ENCODE measurements at places on chromosomes 4 and X.

- no peak for DNase-seq
These were observed 53.1 kb downstream of the OCRL start for GRCh38 chrX:129593137-129593536.

DNA sequence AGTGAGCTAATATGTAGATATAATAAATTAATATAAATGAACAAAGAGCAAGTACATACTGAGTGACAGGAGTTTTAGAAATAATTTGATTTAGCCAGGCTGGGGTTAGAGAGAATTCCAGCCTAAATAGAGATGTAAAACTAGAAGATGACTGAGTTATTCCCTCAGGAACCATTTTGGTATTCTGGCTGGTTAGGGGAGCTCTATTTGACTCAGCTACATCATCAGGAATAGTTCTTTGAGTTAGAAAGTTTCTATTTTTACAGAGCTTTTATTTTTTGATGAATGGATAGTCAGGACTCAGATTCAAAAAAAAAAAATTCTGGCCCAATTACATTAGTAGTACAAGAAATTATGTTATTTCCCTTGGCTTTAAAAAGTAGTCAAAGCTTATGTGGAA is 180.4 kb upstream of the MID1 start:
- no peak for DNase-seq

GRCh38 chrX:127782904-127783303 is 269.3 kb downstream of the ACTRT1 start:
- no peak for DNase-seq

DNA sequence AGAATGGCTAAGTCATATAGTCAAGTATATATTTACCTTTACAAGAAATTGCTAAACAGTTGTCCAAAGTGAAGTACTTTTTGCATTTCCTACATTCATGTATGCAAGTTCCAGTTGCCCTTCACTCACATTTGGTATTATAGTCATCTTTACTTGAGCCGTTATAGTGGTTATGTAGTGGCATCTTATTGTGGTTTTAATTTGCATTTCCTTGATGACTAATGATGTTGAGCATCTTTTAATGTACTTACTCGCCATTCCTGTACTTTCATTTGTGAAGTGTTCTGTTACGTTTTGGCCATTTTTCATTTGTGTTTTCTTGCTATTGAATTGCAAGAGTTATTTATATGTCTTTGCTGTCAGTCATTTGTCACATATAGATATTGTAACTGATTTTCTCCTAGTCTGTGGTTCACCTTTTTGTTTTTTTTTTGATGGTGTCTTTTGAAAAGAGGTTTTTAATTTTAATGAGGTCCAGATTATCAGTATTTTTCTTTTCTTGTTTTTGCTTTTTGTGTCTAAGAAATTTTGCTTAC is 27.6 kb downstream of the ARFIP1 start:
- no peak for DNase-seq

Measured in GM12864 (cell line).